ENCODE measurements at places on chromosomes 6 and 20. TPM values are rescaled to one million over a fixed set of nuclear protein-coding genes. Genes with fewer than 3 reads are reported as not detected.

Gene CD93
- 42.6 TPM for polyA plus RNA-seq

Gene CEP85L
- 8.3 TPM for polyA plus RNA-seq

Gene VSX1
- polyA plus RNA-seq = not detected

Gene HLA-DMA
- 17.2 TPM for polyA plus RNA-seq

Gene THBS2
- 19.0 TPM for polyA plus RNA-seq

Gene TRIM38
- 10.9 TPM for polyA plus RNA-seq

Gene RWDD2A
- polyA plus RNA-seq = 7.8 TPM

Gene SLA2
- 0.46 TPM for polyA plus RNA-seq

Gene PBX2
- 198 TPM for polyA plus RNA-seq

Gene SLC22A23
- polyA plus RNA-seq = 12.3 TPM

Gene MAS1L
- not detected for polyA plus RNA-seq

Gene OSBPL2
- polyA plus RNA-seq = 38.4 TPM

Gene UBD
- polyA plus RNA-seq = 2.1 TPM

Gene OPRM1
- not detected for polyA plus RNA-seq

Gene OR2H2
- polyA plus RNA-seq = 0.17 TPM

Gene SPEF1
- 1.7 TPM for polyA plus RNA-seq

Gene ZNF311
- polyA plus RNA-seq = 6.8 TPM

Gene VTA1
- 74.6 TPM for polyA plus RNA-seq

Gene CARMIL1
- polyA plus RNA-seq = 109 TPM

Gene RBPJL
- 0.06 TPM for polyA plus RNA-seq

Gene GNL1
- polyA plus RNA-seq = 86.7 TPM

Gene ZMYND8
- 43.8 TPM for polyA plus RNA-seq

Gene ETV7
- polyA plus RNA-seq = 0.10 TPM

Gene MAS1
- 0.03 TPM for polyA plus RNA-seq

Gene ACTL10
- polyA plus RNA-seq = 0.34 TPM

Gene TRIM27
- polyA plus RNA-seq = 78.8 TPM

Gene DYNLT2
- polyA plus RNA-seq = 9.6 TPM

Gene SLC22A3
- polyA plus RNA-seq = 5.9 TPM

Gene RMND1
- polyA plus RNA-seq = 52.5 TPM

Gene SMAP1
- polyA plus RNA-seq = 31.5 TPM

Gene AK9
- 14.5 TPM for polyA plus RNA-seq

Gene SAPCD1
- 5.2 TPM for polyA plus RNA-seq

Gene MANEA
- 28.7 TPM for polyA plus RNA-seq

Gene USP49
- polyA plus RNA-seq = 11.3 TPM

Gene TENT5A
- polyA plus RNA-seq = 4.7 TPM

Gene ZNF133
- polyA plus RNA-seq = 25.1 TPM

Gene FAM83B
- 10.2 TPM for polyA plus RNA-seq

Gene LRRN4
- 11.0 TPM for polyA plus RNA-seq

Gene GSTA5
- not detected for polyA plus RNA-seq

Gene RFX6
- polyA plus RNA-seq = 0.03 TPM

Gene CST4
- polyA plus RNA-seq = not detected

Gene KIAA1755
- 3.1 TPM for polyA plus RNA-seq

Gene DNAH8
- polyA plus RNA-seq = 0.25 TPM

Measured in right renal pelvis (tissue), 4 donors.